ENCODE measurements at places on chromosomes 7 and 10. TPM values are rescaled to one million over a fixed set of nuclear protein-coding genes. Genes with fewer than 3 reads are reported as not detected.

Gene CALML5
- total RNA-seq, result not detected

- H3K36me3 ChIP-seq, result no peaks in the 10 kb centered on the region
- peaks cover 4% of the 10 kb centered on the region for H3K4me1 ChIP-seq
- DNase-seq, result no peak
- H3K27me3 ChIP-seq, result no peaks in the 10 kb centered on the region
- no peak overlapping the region for H3K4me3 ChIP-seq
- no peak overlapping the region for H3K27ac ChIP-seq
Observed at GRCh38 chr7:90931986-90932916, 332.0 kb upstream of the FZD1 start.

Gene CPVL
- not detected for total RNA-seq

Gene SLC29A4
- total RNA-seq, result 1.4 TPM

- H3K4me1 ChIP-seq, result no peaks in the 10 kb centered on the region
- H3K27ac ChIP-seq, result no peak overlapping the region
- peaks cover 25% of the 10 kb centered on the region for H3K27me3 ChIP-seq
- no peak for DNase-seq
- H3K36me3 ChIP-seq, result no peaks in the 10 kb centered on the region
Observed at GRCh38 chr10:24501056-24501711, 222.5 kb downstream of the ARHGAP21 start.

Gene SEMA3D
- not detected for total RNA-seq

Gene ST8SIA6
- total RNA-seq, result not detected

GRCh38 chr10:51876503-51876902 lies 177.1 kb upstream of the CSTF2T start:
- no peaks in the 10 kb centered on the region for H3K36me3 ChIP-seq
- H3K27me3 ChIP-seq, result no peaks in the 10 kb centered on the region
- H3K27ac ChIP-seq, result no peak overlapping the region

Gene GPNMB
- total RNA-seq, result 1.9 TPM

Gene ERVW-1
- not detected for total RNA-seq

Gene AGAP3
- 25.3 TPM for total RNA-seq
